ENCODE measurements at places on chromosomes 13 and 19.
A peak's percentile ranks its signal among the peaks of the same experiment; 100 is the strongest.

GRCh38 chr13:46587807-46588418, 34.9 kb downstream of the LRCH1 start:
- no peak for DNase-seq

GRCh38 chr13:78376033-78376432, 227.3 kb downstream of the POU4F1 start:
- DNase-seq: no peak

GRCh38 chr13:113488283-113488682, 2.2 kb downstream of the DCUN1D2 start:
- no peak for DNase-seq

GRCh38 chr19:15223649-15224361, 8.4 kb downstream of the EPHX3 start:
- no peak for DNase-seq

GRCh38 chr13:114131583-114132418, 622 bp downstream of the RASA3 start:
- DNase-seq: no peak

- no peak for DNase-seq
These were observed 33.1 kb downstream of the BICRA start for GRCh38 chr19:47641891-47642485.

DNA sequence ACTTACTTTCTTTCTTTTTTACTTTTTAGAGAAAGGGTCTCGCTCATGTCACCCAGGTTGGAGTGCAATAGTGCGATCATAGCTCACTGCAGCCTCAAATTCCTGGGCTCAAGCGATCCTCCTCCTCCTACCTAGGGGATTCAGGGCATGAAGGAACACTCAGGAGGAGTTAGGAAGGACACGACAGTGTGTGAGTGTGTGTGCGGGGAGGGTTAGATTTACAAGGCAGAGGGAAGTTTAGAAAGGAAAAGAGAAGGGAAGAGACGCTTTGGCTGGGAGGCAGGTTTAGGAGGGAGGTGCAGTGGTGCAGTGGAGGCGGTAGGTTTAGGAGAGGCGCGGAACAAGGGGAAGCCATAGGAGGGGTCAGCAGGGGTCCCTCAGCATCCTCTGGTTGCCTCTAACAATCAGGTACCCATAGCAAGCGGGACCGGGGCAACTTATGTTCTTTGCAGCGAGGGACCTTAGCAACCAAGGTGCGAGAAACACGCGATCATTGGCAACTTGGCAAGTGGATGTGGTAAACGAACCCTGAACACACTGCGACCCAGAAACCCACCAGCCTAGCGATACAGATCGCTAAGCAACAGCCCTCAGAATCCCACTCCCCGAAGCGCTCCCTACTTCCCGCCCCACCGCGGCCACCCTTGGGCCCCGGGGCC, 501 bp downstream of the SIRT2 start:
- no peak for DNase-seq

GRCh38 chr13:113129921-113130750, 7.5 kb downstream of the F10 start:
- DNase-seq: peak; percentile 37

GRCh38 chr19:52695996-52696395, 38.8 kb downstream of the ZNF611 start:
- DNase-seq: no peak

Data from stimulated activated CD4-positive, alpha-beta T cell treated with anti-CD3 and anti-CD28 coated beads, Interleukin-1b, Interleukin-23, amount 100 ng/mL, for 4 hours (primary cell).